Activated CD8-positive, alpha-beta memory T cell treated with anti-CD3 and anti-CD28 coated beads, Interleukin-2, amount 10 ng/mL, durations not matched to agents 7 days and 5 days (primary cell): ENCODE measurements at places on chromosomes 7 and 10. TPM values are rescaled to one million over a fixed set of nuclear protein-coding genes. Genes with fewer than 3 reads are reported as not detected.

DNA sequence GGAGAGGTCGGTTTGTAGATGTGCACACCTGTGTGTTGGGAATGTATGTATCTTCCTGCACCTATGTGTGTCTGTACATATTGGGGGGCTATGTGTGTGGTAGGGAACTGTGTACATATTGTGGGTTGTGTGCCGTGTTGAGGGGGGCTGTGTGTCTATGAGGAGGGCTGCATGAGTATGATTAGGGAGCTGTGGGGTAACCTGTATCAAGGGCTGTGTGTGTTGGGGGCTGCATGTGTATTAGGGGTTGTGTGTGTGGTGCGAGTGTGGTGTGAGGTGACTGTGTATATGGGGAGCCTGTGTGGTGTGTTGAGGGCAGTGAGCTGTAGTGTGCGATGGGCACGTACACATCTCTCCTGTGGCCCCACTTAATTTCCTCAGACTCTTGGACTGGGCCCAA lies 22.2 kb upstream of the PAX2 start:
- DNase-seq = no peak

Gene NKX2-3
- not detected for total RNA-seq

Gene PON3
- total RNA-seq = 0.40 TPM

DNA sequence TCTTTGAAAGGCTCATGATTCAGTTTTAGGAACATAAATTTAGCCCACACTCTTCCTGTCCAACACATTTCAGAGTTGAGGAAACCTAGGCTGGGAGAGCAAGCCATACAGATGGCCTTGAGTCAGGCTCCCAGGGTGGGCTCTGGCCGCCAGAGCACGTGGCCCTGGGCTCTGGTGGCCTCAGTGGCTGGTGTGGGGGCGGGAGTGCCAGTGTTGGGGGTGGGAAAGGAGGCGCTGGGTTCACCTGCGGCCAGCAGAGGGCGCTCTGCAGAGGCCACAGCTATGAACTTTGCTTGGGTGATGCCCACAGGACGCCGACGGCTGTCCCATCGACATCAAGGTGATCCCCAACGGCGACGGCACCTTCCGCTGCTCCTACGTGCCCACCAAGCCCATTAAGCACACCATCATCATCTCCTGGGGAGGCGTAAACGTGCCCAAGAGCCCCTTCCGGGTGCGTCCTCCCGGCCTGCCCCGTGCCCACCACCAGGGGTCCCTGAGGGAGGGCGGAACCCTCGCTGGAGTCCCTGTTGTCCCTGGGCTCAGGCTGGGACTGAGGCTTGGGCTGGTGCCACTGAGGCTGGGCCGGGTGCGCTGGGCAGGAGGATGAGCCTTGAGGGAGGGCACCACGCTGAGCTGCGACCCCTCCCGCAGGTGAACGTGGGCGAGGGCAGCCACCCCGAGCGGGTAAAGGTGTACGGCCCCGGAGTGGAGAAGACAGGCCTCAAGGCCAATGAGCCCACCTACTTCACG lies 11.9 kb downstream of the FLNC start:
- DNase-seq = peak; percentile 67

DNA sequence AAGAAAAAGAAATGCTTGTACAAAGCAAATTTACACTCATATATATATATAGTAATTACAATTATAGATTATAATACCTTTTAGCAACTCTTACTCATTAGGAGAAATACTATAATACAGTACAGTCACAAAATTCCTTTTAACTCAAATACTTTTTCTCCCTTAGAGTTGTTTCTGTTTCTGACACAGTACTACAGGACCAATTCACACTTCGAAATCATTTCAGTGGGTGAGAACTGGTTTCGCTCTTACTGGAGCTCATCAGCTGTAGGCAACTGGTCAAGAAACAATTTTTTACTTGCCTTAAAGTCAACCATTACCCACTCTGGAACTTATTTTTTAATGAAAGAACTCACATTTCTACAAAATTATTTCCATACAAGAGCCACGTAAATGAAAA lies 6.0 kb downstream of the CCDC186 start:
- no peak for DNase-seq
